T-helper 2 cell (primary cell): ENCODE measurements at places on chromosomes 11 and 22.

GRCh38 chr11:72965672-72966071 lies 151.5 kb downstream of the ATG16L2 start:
- DNase-seq = no peak

GRCh38 chr11:25535467-25536272 lies 796.3 kb upstream of the ANO3 start:
- no peak for DNase-seq

DNA sequence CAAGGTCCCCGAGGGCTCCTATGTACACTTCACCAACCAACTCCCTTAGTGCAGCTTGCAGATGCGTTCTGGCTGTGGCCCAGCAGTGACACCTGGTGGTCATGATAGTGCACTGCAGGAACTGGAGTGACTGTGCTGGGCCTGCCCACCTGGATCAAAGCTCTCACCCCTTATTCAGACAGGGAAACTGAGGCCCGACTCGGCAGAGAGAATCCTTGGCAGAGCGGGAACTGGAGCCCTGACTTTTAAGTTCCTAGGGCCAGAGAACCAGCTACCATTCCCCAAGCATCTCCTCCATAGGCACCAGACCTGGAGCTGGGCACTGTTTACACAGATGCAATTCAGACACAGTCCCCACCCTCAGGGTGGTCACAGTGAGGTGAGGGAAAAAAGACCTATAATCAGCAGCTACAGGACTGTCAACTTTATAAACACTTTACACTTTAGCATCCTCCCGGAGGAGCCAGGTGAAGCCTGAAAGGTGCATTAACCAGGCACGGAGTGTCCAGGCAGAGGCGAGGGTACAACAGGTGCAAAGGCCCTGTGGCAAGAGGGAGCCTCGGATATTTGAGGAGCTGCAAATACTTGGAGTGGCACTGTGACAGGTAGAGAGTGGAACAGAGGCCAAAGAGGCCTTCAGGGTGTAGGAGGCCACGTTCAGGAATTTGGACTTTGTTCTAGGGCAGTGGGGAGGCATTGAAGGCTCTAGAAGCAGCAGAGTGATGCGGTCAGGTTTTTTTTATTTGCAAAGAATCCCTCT lies 22.0 kb downstream of the RHBDD3 start:
- peak; percentile 52 for DNase-seq

- DNase-seq = no peak
These were observed 9.7 kb downstream of the ADAMTS8 start for GRCh38 chr11:130418756-130419155.

DNA sequence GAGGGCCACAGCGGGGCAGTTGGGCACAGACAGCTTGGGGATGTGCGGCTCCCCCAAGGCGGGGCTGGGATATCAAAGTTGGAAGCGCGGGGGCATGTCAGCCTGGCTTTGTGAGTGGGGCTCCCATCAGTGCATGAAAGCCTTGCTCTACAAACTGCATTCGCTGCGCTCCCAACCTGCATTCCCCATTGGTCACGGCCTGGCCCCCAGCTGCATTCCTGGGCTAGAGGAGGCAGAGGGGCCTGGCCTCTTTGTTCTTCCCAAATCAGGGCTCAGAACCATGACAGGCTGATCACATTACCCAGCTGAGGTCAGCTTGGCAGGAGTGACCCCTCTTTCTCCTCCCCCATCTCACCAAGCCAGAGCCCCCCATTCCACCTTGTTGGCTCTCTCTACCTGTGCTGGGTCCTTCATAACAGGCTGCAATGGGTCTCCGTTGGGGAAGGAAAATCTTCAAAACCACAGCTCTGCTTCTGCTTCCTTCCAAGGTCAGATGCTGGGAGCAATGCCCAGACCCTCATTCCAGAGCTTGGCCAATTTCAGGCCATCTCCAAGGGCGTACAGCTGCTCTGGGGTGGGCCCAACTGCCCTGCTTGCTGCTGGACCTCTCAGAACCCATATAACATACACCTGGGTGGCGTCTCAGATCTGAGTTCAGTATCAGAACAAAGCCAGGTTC lies 38.7 kb upstream of the CDON start:
- no peak for DNase-seq

- DNase-seq = no peak
These were observed at the start of gene TMPRSS13 for GRCh38 chr11:117929142-117929915. TSS of gene TMPRSS13 (minus strand) at chr11:117929402. CDS start at chr11:117929307, 95 bp downstream.

GRCh38 chr11:101706541-101706940 lies 122.7 kb upstream of the TRPC6 start:
- DNase-seq = no peak

DNA sequence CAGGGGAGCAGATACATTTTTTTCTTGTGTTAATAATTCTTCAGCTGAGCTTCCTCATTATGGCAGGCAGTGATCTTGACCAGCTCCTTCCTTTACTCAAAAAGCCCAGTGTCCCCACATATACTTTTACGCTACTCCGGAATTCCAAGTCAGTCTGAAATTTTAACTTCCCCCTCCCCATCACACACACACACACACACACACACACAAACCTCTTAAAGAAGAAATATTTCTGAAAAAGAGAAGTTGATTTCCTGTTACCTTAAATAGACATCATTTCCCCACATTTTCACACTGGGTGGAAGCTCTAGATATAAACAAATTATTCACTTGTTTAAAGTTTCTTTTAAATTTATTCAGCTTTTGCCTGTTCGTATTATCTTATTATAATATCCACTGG lies 113.9 kb downstream of the DBX1 start:
- no peak for DNase-seq

- DNase-seq = no peak
These were observed 80.1 kb upstream of the BIRC3 start for GRCh38 chr11:102237096-102237735.

DNA sequence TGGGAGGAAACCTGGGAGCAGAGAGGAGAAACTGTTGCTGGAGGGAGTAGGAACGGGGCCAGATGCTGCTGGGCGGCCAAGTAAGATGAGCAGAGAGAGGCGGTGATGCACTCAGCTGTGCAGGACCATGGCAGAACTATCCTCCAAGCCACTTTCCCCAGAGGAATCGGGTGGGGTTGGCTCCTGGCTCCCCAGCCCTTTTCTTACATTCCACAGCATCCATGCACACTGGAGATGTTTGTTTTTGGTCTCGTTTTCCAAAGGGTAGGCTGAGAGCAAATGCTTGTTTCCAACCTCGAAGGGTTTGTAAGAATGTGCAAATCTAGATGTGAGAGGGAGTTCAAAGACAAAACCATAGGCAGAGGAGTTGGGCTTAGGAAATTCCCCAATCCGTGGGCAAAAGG lies 73.2 kb downstream of the DBX1 start:
- no peak for DNase-seq

DNA sequence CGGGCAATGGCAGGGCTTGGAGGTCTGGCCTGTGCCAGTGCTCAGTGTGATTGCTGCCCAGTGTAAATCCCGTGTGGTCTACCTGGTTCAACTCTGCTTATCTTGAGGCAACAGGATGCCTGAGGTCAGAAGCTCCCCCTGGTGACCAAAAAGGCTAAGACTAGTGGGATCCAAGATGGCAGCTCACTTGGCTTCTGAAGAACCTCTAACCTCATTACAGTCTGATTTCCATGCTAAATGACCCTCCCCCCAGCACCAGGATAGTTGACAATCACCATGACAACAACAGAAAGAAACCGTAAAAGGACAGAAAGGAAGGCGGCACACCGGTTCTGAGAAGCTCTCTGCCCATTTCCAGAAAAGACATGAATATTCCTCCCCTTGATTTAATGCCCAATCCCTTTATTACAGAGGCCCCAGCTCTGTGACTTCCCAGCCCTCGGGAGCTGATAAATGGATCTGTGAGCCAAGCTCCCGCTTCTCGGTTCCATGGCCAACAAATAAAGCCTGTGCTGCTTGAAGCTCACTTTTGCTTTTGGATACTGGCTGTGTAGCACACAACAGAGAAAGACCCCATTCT lies 398.4 kb downstream of the CTTN start:
- DNase-seq = no peak

DNA sequence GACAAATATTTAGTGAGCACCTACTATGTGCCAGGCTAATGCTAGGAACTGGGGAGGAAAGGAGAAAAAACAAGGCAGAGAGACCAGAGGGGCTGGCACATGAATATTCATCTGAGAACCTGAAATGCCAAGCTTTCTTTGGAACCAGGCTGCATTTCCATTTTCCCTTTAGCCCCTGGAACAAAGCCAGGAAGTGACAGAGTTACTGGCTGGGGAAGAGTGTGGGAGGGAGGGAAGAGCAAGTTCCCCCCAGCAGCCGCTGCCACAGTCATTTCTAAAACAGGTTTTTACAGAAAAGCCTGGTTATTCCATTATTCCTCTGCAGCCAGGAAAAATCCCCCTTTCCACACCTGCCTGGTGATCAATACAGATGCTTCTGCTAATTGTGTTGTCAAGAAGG lies 97.0 kb downstream of the SPON1 start:
- DNase-seq = no peak

GRCh38 chr11:118240999-118241763 lies 11.0 kb downstream of the MPZL3 start:
- DNase-seq = peak; percentile 19

GRCh38 chr22:45696227-45696626 lies 24.6 kb downstream of the ATXN10 start:
- DNase-seq = no peak

- DNase-seq = no peak
These were observed 66.0 kb upstream of the TENM4 start for GRCh38 chr11:79506734-79507344.

GRCh38 chr11:1889224-1889930 lies 2.3 kb downstream of the PRR33 start:
- no peak for DNase-seq

- DNase-seq = peak; percentile 11
These were observed 19.2 kb downstream of the GLYATL1 start for GRCh38 chr11:58958500-58958899.

DNA sequence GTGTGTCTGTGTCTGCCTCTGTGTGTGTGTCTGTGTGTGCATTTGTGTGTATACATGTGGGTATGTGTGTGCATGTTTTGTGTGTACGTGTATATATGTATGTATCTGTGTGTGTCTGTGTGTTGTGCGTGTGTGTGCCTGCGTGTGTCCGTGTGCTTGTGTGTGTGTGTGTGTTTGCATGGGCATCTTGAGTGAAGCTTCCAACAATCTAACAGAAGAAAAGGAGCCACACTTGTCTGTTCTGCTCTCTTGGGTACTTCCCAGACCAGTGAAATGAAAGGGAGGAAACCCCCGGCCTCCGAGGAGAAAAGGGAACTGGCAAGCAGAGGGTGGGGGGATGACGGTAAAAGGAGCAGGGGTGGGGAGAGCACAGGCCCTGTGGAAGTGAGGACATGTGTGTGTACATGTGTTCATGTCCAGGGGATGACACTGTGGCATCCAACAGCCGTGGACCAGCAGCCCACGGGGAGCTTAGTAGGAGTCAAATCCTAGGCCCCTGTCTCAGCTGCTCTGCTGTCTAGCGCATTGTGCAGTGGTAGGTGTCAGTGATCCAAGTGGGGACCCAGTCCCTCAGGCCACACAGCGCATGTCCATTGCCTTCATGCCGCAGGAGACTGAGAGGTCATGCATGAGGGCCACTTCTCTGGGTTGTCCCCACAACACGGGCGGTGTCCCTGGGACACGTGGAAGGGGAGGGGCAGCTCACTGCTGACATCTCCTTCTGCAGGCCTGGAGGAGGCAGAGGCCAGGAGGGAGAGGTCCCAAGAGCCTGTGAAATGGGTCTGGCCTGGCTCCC lies 8.1 kb downstream of the CSF2RB start:
- no peak for DNase-seq

- DNase-seq = no peak
These were observed 1704.5 kb upstream of the RAG2 start for GRCh38 chr11:38302564-38302963.

GRCh38 chr11:94987378-94987777 lies 13.9 kb downstream of the KDM4D start:
- no peak for DNase-seq

- DNase-seq = no peak
These were observed 1375.2 kb downstream of the TBC1D22A start for GRCh38 chr22:48137640-48138039.

GRCh38 chr11:931385-931784 lies 5.7 kb downstream of the AP2A2 start:
- DNase-seq = no peak

GRCh38 chr11:112103446-112103845 lies 16.8 kb downstream of the SDHD start:
- no peak for DNase-seq

- no peak for DNase-seq
These were observed 34.6 kb upstream of the CAVIN3 start for GRCh38 chr11:6354651-6355485.

- DNase-seq = peak; percentile 53
These were observed 387.1 kb downstream of the SOX6 start for GRCh38 chr11:15969281-15969680.

DNA sequence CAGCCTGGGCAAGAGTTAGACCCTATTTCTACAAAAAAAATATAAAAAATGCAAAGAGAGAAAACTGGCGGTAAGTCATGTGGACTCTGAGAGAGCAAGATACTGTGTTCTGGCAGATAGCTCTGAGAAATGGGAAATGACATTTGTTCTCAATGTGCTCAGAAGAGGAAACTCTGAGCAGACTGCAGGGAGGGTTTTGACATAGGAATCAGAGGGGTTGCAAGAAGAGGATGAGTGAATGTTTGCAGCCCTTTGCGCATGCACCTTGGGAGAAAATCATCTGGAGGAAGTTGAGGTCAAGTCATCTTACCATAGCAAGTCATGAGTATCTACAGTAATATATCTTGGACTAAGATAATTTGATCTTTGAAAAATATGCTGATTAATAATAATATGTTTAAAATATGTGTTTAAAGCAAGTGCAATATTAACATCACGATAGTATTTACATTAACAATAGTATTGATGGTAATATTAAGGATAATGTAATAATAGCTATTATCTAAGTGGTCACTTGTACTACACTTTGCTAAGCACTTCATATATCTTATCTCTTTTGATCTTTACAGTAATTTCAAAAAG lies 2.6 kb downstream of the ACER3 start:
- DNase-seq = no peak

GRCh38 chr22:45995405-45996101 lies 18.6 kb upstream of the WNT7B start:
- DNase-seq = no peak
